Osteoblast (primary cell): ENCODE measurements at places on chromosomes 13 and 19. TPM values are rescaled to one million over a fixed set of nuclear protein-coding genes. Genes with fewer than 3 reads are reported as not detected.

DNA sequence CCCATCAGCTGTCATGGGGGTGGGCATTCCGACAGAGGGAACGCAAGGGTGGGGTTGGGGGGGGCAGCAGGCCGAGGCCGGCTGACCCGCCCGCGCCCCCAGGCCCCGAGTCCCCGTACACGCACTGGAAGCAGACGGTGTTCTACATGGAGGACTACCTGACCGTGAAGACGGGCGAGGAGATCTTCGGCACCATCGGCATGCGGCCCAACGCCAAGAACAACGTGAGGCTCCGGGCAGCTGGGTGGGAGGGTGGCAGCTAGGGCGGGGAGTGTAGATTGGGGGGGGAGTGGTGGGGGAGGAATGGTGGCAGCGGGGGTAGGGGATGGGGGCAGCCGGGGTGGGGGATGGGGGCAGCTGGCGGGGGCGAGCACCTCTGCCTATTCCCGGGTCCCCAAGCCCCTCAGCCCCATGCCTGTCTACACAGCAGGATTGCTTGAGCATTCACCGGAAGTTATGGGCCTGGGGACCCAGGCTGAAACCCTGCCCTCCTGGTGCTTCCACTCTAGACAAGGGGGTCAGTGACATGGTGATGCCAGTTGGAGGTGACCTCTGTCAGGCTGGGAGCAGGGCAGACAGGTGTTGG is 2.8 kb upstream of the ADM5 start:
- peak; percentile 85 for DNase-seq

CNN1 gene
- total RNA-seq: 7.1 and 9.8 TPM in 2 replicates

ZNF470 gene
- total RNA-seq: 4.7 TPM in 2 replicates

JUNB gene
- total RNA-seq: 85.5 and 93.0 TPM in 2 replicates

POSTN gene
- total RNA-seq: 1,081 and 1,287 TPM in 2 replicates
